Activated T-helper 17 cell treated with anti-CD3 and anti-CD28 coated beads, Interleukin-2, amount 50 U/mL, for 72 hours (primary cell): ENCODE measurements at places on chromosomes 7 and 10. TPM values are rescaled to one million over a fixed set of nuclear protein-coding genes. Genes with fewer than 3 reads are reported as not detected.

DNA sequence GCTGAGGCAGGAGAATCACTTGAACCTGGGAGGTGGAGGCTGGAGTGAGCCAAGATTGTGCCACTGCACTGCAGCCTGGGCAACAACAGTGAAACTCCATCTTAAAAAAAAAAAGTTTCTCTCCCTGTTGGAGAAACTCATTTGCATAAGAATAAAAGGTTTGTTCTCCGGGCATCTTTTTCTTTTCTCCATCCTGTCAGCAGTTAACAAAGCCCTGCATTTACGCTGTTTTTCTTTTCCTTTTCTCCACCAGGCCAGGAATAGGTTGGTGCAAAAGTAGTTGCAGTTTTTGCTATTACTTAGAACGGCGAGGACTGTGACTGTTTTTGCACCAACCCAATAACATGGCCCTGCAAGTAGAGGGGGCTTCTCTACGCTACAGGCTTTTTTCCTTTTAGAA, 9.5 kb upstream of the URGCP start:
- ATAC-seq: no peak

ANKIB1 gene
- total RNA-seq: 38.6 TPM

- ATAC-seq: no peak
These were observed 6.3 kb downstream of the WNT16 start for GRCh38 chr7:121334875-121335648.

DNA sequence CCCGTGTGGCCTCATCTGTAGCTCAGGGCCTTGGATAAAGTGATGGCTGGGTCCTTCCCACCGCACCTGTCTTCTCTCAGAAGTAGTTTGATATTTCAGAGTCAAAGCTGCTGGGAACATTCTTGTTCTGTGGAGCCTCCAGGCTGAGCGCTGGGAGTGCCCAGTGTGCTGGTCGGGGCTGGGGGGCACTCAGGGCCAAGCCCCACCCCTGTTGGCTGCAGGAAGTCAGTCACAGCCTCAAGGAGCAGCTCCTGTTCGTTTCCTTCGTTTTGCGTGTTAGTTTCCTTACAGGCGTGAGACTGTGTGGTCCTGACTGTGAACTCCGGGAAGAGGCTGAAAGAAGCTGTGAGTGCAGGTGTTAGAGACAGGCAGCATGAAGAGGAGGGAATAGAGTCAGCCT, 33.2 kb downstream of the POR start:
- ATAC-seq: no peak

CPA2 gene
- not detected for total RNA-seq

DNA sequence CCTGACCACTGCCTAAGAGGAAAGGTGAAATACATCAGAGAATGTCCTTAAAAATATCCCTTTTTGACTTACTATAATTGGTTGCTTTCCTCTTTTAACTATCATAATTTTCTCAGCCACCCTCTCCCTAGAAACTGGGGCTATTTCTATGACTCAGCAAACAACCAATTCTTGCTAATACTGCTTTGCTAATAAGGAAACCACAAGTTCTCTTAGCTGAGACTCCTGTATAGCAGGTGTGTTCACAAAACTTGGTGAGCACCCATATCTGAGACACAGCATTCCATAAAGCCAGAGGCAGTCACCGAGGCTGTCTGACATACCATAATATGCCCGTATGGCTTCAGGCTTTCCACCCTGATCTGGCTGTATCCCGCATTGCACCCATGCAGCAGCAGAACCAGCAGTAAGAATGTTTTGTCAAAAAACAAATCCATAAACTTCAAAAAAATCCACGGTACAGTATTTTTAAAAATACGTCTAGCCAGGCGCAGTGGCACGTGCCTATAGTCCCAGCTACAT, 191.7 kb upstream of the C7orf33 start:
- ATAC-seq: no peak

SPDYE2 gene
- total RNA-seq: not detected

ADAP1 gene
- 23.7 TPM for total RNA-seq

GRCh38 chr10:129969184-129969910, 5.3 kb upstream of the EBF3 start:
- ATAC-seq: no peak

DNA sequence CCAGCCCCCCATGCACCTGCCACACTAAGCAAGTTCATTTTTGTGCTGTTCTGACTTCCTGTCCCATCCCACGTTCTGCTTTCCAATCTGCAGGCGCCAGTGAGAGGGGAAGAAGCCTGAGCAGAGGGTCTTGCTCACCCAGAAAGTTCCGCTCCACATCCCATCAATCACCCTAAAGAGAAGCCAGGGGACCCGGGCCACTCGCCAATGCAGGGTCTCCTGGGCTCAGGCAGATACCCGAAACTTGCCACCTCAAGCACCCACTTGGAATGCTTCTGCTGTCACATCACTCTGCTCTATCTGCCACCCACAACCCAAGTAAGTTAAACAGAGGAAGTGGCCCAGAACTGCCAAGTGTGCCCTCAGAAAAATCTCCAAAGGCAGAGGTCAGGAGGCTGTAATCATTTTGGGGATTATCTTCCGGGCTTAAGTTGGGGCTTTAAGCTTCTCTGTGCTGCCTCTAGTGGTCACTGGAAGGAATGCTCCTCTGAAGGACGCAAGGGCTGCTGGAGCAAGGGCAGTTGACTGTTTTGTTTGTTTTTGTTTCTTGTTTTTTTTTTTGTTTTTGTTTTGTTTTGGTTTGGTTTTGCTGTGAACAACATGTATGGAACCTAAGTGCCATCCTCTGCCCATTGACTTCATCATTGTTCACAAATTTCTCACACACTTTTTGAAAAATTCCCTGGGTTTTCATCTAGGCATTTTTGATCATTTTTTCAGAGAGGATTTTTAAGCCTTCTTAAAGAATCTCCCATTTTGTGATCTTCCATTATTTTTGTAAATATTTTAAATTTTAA, 25.5 kb downstream of the PRR15 start:
- ATAC-seq: no peak

CXCL12 gene
- total RNA-seq: not detected

CROT gene
- total RNA-seq: 9.3 TPM

DNA sequence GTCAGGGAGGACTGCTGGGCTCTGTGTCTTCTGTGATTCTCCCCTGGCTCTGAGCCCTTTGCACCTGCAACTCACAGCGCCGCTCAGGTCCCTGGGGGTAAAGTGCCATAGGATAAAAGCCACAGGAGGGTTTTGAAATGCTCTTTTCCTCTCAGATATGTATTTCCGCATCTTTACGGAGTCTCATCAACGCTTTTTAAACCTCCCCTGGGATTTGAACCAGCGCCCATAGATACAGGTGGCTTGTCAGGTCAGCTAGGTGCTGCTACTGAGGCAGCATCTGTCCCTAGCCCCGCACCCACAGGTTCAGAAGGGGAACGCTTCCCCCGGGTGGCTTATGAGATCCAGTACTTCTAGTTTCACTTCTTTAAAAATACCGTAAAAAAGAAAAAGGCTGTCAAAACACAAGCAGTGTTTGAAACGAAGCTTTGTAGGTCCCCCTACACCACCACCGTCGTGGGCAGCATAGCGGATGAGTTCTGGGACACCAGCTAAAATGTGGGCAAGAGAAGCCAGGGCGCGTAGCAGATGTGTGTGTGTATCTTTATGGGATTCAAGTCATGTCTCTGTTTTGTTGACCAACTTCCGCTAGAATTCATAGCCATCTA, 173.5 kb downstream of the CUX1 start:
- no peak for ATAC-seq

DNA sequence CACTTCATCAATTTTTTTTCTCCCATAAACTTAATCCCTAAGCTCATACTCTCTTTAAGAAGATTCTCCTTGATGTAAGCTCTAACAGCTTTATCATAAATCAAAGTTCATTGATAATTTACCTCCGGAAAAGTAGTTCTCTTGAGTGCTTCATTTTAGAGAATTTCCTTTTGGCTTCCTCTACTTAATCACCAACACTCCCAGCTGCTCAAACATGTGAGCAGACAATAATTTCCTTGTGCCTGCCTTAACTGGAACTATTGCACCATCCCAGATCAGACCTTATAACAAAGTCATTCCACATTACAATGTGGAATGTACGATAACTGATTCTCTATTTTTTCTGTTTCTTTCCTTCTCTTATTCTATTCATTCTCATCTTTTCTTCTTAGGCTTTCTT, 5.9 kb downstream of the FEZF1 start:
- ATAC-seq: no peak

DNA sequence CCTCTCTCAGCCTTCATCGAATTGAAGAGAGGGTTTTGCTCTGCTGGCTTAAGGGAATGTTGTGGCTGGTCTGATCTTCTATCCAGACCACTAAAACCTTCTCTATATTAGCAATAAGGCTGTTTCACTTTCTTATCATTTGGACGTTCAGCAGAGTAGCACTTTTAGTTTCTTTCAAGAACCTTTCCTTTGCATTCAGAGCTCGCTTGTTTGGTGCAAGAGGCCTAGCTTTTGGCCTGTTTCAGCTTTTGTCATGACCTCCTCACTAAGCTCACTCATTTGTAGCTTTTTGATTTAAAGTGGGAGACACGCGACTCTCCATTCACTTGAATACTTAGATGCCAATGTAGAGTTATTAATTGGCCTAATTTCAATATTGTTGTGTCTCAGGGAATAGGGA, 3.9 kb downstream of the MPP7 start:
- ATAC-seq: no peak

DNA sequence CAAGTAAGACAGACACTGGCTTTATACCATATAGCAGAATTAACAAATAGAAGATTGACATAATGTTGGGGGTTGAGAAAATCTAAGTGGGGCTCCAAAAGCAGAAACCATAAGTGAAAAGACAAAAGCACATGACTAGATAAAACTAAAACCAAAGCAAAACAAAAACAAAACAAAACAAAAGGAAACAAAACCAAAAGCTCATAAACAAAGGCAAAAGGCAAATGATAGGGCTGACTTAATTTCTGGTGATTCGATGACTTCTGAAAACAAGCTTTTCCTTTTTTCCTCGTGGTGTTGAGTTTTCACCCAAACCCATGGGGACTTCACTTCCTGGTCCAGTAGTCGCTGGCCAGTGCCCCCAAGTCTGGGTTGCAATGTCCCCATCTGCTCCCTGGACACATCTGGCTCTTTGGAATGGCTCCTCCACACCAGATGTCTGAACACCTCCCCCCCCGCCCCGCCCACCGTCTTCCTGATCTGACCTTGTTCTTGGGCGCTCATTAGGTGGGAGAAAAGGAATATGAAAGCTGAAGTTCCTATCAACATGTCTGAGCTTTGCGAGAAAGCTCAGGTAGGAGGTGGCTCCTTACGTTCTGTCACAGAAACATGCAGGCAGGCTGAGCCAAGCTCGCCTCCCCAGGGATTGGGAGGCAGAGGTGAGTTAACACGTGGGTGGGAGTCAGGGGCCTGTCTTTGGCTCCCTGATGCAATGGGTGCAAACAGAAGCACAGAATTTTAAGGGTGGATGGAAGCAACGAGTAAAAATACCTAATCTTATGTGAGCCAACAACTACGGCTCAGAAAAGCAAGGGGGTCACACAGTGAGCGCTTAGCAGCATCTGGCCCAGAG, 121.0 kb downstream of the NEURL1 start:
- no peak for ATAC-seq

CALHM1 gene
- total RNA-seq: not detected

- ATAC-seq: no peak
These were observed 29.8 kb upstream of the WAC start for GRCh38 chr10:28503114-28503513.

GRCh38 chr10:123327450-123327849, 173.2 kb downstream of the BUB3 start:
- ATAC-seq: peak; percentile 38

DNA sequence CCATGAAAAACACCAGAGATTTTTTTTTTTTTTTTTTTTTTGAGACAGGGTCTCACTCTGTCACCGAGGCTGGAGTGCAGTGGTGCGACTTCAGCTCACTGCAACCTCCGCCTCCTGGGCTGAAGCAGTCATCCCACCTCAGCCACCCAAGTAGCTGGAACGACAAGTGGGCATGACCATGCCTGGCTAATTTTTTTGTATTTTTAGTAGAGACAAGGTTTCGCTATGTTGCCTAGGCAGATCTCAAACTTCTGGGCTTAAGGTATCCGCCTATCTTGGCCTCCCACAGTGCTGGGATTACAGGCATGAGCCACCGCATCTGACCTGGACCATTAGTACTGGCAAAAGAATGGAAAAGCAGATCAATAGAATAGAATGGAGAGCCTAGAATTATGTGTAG, 59.0 kb upstream of the LRRN3 start:
- no peak for ATAC-seq

DNA sequence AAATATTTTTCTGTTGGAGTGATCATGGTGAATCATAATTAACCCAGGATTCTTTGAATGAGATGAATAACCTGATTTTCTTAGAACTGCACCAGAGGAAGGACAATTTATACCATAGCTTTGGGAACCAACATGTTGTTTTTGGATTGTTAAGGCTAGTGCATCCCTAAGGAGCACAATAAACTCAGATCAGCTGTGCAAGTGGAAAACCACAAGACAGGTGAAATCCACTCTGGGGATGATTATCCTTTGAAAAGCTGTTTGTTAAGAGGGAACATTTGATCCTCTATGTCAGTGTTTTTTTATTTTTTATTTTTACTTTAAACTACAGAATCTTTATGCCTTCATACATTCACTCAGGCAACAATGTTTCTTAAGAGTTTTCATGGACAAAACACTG, 232.1 kb upstream of the PCLO start:
- no peak for ATAC-seq

GRCh38 chr7:107746006-107746405, 2.1 kb downstream of the CBLL1 start:
- no peak for ATAC-seq

GRCh38 chr10:124728071-124728829, 15.9 kb downstream of the FAM53B start:
- ATAC-seq: peak; percentile 55

- ATAC-seq: peak; percentile 78
These were observed 16.2 kb upstream of the DLD start for GRCh38 chr7:107874605-107875446.

- no peak for ATAC-seq
These were observed 219.8 kb downstream of the HECW1 start for GRCh38 chr7:43332193-43332796.

- no peak for ATAC-seq
These were observed 14.3 kb upstream of the PRKAG2 start for GRCh38 chr7:151891182-151891581.

DNA sequence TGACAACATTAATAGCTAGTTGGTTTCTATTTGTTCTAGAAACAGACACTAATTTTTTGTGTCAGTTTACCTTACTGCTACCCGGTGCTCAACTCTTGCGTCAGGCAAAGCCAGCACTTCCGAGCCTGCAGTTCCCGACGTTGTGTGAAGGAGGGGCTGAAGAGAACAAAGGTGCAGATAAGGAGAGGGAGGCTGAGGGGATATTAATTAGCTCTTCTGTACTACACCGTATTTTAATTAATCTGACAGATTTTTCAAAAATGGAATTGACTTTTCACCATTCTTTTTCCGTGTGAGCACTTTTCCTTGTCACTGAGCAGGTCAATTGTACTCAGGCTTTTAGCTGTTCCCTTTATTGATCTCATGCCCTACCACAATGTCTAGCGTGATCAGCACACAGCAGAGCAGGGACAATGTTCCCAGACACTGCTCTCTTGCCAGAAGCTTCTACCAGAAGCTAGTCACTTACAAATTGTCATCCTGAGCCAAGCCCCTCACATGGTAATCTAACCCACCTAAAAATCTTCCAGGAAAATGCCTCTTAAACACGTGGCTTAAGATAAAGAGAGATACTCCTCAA, 650.5 kb upstream of the MKI67 start:
- no peak for ATAC-seq

GRCh38 chr10:119395280-119396007, 147.1 kb downstream of the RGS10 start:
- no peak for ATAC-seq

GRCh38 chr7:106402898-106403297, 118.1 kb upstream of the NAMPT start:
- no peak for ATAC-seq

GRCh38 chr10:65968871-65969270, 957.0 kb upstream of the LRRTM3 start:
- no peak for ATAC-seq

VSTM2A gene
- total RNA-seq: not detected
